ENCODE measurements at places on chromosomes 12 and 14.

DNA sequence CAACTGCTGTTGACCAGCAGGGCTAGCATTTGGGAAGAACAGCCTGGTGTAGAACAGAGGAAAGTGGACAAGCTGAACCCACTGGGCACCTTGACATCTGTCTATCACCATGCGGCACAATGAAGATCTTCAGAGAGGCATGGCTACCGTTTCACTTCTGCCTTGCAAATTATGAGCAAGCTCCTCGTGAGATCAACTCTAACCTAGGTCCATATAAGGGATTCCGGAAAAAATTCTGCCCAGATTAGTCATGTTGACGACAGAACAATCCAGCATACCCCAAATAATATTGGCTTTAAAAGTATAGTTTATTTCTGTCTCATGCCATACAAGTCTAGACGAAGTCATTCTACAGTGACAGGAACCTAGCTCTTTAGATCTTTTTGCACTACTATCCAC, 91.6 kb upstream of the ATF7IP start:
- DNase-seq = no peak

DNA sequence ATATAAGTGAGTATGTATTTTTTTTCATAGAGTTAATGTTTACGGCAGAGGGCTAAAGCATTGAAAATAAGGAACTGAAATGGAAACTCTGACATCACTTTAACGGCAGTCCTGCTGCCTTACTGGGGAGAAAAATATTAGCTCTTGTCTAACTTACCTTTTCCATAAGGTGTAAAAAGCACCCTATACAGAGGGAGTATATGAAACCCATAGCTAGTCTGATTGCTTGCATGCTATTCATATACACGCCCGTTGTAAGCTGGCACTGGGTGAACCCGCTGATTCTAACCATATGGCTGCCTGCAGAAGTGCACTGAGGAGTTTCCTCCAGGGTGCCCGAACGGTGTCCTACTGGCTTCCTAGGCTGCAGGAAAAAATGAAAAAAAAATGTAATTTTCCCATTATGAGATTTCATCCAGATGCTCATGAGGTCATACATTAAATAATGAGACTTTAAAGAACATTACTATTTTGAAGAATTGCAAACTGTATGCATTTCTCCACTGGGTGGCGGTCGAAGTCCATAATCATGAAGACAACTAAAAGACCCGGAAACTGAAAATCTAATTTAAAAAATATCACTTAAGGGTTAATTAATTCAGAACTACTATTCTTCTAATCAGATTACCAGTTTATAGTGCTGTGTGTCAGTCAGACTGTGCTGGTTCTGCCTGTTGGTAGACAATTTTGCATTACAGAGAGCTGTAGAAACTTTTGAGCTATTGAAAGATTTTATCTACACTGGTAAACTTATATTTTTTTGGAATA, 144.7 kb downstream of the ALX1 start:
- DNase-seq = peak; percentile 60

GRCh38 chr12:53611304-53611703, 14.9 kb downstream of the ATF7 start:
- no peak for DNase-seq

DNA sequence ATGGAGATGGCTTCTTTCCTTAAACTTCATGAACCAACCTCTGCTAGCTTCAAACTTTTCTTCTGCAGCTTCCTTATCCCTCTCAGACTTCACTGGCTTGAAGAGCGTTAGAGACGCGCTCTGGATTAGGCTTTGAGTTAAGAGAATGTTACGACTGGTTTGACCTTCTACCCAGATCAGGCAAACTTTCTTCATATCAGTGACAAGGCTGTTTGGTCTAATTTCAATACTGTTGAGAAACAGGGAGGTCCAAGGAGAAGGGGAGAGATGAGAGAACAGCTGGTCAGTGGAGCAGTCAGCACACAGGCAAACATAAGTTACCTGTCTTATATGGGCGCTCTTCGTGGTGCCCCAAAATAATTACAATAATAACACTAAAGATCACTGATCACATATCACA, 14.9 kb downstream of the SCAF11 start:
- DNase-seq = no peak

DNA sequence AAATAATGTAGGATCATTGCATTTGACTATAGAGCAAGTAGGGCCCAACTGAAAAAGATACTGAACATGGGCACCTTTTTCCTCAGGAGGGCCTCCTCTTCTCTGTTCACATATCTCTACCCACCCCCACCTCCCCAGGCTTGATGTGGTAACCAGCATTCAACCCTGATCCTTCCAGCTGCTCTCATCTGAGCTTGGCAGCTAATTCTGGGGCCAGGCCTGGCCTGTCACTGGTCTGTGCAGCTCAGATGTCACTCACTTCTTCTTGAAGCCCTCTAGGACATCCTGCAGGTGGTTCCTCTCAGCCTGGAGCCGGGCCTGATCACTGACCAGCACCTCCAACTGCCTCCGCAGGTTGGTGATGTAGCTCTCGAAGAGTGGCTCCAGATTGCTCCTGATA, 2.1 kb downstream of the KRT84 start:
- no peak for DNase-seq

DNA sequence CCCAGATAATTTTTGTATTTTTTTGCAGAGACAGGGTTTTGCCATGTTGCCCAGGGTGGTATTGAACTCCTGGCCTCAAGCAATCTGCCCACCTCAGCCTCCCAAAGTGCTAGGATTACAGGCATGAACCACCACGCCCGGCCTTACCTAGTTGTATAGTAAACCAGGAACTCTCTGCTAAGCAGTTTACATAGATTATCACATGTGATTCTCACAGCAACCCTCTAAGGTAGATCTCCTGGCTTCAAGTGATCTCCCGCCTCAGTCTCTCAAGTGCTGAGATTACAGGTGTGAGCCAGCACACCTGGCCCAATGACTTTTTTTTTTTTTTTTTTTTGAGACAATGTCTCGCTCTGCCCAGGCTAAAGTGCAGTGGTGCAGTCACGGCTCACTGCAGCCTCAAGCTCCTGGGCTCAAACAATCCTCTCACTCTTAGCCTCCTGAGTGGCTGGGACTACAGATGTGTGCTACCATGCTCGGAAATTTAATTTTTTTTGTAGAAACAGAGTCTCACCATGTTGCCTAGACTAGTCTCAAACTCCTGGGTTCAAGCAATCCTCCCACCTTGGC, 26.0 kb upstream of the ATP2A2 start:
- DNase-seq = peak; percentile 98

DNA sequence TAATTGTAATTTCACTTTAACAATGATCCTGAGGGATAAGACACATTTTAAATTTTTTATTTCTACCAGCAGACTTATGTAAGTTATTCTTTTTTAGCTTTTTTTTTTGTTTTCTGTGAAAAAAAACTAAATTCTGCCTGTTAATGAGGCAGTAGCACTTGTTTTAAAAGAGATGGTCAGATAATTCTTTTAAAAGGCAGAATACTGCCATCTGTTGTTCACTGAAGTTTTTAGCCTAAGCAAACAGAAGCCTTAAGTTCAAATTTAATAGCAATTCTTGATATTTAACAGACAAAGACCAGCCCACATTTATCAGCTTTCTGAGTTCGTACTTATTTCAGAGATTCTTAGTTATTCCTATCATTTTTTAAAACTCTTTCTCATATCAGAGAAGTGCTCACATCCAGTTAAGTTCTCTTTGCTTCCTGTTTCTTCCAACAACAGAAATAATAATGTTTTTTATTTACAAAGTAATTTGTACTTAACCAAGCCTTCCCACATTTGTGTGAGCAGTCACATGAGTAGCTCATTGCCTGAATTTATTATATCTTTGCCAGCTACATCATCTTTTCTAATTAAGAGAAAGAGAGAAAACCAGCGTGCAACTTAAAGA, 93.4 kb upstream of the SLCO1C1 start:
- peak; percentile 88 for DNase-seq

GRCh38 chr12:81450920-81451739, 308.0 kb downstream of the PPFIA2 start:
- peak; percentile 95 for DNase-seq

- DNase-seq = no peak
Observed at GRCh38 chr14:59677771-59678231, 101.2 kb upstream of the CCDC175 start.

DNA sequence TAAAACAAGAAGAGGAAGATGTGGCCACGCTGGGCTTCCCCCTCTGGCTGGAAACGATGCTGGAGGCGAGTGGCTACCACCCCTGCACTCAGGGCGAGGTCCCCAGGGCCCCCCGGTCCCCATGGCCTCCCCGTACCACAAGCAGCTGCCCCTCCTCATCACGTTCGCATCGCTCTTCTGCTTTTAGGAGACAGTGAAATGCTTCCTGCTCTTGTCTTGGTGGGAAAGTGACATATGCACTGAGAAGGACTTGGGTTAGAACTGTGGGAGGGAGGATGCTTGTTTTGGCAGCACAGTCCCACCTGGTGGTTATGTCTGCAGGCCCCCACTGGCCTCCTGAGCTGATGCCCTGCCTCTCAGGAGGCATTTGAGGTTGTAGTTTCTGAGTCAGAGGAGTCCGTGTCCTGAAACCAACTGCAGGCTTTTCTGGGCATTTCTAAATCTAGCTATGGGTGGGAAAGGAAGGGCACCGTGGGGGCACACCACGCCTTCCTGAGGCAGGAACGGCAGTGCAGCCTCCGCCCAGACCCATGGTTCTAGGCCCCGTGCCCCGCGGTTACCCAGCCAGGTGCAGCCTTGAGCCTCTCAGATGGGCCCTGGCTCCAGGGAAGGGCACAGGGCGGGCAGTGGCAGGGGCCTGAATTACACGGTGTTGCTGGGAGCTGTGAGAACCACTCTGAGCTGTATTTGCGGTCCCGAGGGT, 139.3 kb downstream of the ADGRD1 start:
- DNase-seq = no peak

DNA sequence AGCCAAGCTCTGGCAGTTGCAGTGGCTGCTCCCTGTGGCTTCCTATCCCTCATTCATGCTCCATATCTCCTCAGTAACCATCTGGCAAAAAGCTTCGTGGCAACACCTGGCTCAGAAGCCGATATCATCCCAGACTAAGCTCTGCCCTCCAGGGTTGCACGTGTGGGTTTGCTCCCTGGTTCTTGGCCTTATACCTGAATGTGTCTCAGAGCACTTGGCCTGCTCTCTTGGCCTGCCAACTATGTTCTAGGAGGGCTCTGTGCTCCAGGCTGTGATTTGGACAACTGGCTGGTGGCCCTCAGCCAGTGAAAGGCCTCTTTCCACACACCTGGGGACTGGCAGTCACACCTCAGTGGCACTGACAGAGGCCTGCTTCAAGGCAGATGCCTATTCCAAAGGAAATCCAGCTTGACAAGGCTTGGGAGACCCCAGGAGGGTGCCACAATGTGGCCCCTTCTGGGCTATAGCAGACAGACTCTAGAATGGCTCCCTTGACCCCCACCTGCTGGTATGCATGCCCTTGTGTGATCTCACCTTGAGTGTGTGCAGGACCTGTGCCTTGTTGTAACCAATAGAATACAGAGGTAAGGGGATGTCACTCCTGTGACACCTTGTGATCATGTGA, 10.5 kb downstream of the PLD4 start:
- no peak for DNase-seq

- DNase-seq = no peak
Observed at GRCh38 chr12:11838403-11838802, 188.9 kb downstream of the ETV6 start.

GRCh38 chr12:120231316-120232011, 30.6 kb upstream of the RPLP0 start:
- peak; percentile 79 for DNase-seq

- peak; percentile 24 for DNase-seq
Observed at GRCh38 chr12:123540899-123541662, 7.6 kb upstream of the RILPL1 start.

- DNase-seq = peak; percentile 90
Observed at GRCh38 chr12:89346741-89347324, 5.5 kb downstream of the DUSP6 start.

DNA sequence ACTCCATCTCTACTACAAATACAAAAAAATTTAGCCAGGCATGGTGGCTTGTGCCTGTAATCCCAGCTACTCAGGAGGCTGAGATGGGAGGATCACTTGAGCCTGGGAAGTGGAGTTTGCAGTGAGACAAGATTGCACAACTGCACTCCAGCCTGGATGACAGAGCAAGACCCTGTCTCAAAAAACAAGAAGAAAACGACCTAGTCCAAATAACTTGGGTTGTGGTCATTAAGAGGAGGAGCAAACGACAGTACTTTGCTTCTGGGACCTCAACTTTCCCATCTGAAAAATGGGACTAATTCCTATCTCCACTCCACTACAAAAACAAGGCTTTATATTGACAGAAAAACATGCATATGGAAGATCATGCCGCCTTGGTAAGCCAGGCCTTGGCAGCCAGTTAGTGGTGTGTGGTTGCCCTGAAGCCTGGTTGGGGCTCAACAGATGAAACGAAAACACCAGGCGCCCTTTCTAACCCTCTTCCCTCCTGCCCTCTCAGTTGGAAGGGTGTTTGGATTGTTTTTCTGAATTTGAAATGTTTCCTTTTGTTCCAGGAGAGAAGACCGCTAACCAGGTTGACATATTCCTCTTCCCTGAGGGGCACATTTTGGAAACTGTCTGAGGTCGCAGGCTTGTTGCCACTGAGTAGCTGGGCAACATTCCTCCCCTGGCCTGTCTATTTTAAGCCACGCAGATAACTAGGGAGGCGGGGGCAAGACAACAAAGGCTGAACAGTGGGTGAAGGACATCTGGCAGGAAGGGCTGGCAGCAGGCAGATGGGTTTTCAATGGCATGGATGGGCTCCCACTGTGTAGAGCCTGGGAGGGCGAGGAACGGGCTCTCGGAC, 13.7 kb upstream of the VPS37B start:
- DNase-seq = peak; percentile 31

- no peak for DNase-seq
Observed at GRCh38 chr14:56870336-56870735, 60.1 kb upstream of the OTX2 start.

- no peak for DNase-seq
Observed at GRCh38 chr12:82176026-82176425, 182.2 kb downstream of the CCDC59 start.

DNA sequence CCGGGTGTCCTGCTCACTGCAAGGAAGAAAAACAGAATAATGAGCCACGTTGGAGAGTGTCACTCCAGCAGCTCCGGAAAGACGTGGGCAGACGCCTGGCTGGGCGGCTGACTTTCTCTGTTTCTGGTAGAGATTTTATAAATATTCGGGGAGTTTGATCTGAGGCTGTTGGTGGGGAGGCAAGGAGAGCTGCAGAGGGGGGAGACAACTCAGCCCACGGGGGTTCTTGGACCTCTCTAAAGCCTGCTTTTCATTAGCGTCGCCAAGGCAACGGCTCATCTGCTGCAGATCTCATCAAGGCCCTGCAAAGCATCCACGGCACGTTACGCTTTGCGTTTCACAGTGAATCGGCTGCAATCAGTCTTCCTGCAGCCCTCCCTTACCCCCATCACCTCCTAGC, 207.2 kb downstream of the ZFP36L1 start:
- DNase-seq = no peak

Data from DMS53 (cell line).